GM04504 (cell line): ENCODE measurements at places on chromosomes 2 and 18.

GRCh38 chr2:207143215-207144172 is 22.3 kb downstream of the KLF7 start:
- DNase-seq = peak; percentile 62

GRCh38 chr2:61763605-61764034 is 90.2 kb downstream of the FAM161A start:
- peak; percentile 71 for DNase-seq

GRCh38 chr2:227420087-227421052 is 32.6 kb upstream of the SCYGR1 start:
- no peak for DNase-seq

DNA sequence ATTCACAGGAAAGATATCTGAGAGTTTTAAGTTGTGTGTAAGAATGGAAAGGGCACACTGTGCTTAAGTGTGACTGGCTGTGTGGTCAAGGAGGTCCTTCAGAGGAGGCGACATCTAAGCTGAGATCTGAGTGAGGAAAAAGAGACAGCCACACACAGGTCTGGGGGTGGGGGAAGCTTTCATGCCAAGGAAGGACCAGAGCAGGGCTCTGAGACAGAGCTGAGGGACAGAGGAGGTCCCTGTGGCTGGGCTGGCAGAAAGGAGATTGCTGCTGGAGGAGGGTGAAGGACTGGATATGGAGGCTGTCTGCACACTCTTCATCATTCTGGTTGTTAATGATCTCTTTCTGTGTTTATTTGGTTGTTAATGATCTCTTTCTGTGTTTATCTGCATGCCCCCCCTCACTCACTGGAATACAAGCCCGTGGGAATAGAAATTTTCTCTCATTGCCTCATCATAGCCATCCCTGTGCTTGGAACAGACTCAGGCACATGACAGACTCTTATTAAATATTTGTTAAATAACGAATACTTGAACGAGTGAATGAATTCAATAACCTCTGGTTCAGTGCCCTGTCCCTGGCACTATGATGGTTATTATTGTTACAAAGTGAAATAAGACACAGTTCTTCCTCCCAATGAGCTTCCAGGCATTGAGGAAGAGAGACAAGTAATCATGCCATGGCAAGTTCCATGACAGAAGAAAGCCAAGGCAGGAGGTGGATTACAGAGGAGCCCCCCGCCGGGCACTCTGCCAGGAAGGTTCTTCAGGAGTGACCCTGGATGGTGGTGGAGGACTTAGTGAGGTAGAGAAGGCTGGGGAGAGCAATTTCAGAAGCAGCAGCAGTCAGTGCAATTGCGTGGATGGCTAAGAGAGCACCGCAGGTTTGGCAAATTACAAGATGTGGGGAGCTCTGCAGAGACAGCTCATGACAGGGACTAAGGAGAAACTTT is 399.4 kb upstream of the HS6ST1 start:
- no peak for DNase-seq

DNA sequence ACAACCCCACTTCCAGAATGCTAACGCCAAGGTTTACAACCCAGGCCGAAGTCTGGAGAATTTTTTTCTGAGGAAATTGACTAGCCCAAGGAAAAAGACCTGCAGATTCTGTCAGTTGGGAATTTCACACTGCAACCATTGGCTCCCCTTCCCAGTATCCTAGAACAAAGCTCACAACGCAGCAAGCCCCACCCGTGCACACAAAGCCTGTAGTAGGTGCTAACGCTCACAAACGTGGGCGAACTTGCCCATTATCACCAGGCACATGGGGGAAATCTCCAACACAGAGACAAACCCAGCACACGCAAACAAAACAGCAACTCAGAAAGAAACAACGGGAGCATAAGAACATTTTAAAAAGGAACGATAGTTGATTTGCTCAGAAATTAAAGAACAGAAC is 265.1 kb downstream of the EIPR1 start:
- no peak for DNase-seq
